Mononuclear cell (primary cell): ENCODE measurements at places on chromosomes 12 and 14. TPM values are rescaled to one million over a fixed set of nuclear protein-coding genes. Genes with fewer than 3 reads are reported as not detected.

Gene MEG3
- 1.7 TPM for total RNA-seq

Gene ALDH1L2
- under 0.01 TPM for total RNA-seq

Gene DNAH10
- 0.21 TPM for total RNA-seq

Gene PZP
- total RNA-seq, result not detected

Gene GPR132
- total RNA-seq, result 98.0 TPM

Gene PARPBP
- 4.0 TPM for total RNA-seq

Gene TUBA1C
- 52.3 TPM for total RNA-seq

Gene GNS
- 126 TPM for total RNA-seq

Gene CD69
- total RNA-seq, result 2,627 TPM

Gene KRT71
- total RNA-seq, result not detected

Gene APOF
- not detected for total RNA-seq

Gene CCDC88C
- total RNA-seq, result 174 TPM

Gene SELPLG
- 36.8 TPM for total RNA-seq
